Lower leg skin (tissue), 4 donors: ENCODE measurements at places on chromosomes 11 and 22. TPM values are rescaled to one million over a fixed set of nuclear protein-coding genes. Genes with fewer than 3 reads are reported as not detected.

Gene CNGA4
- not detected for total RNA-seq

Gene CASP12
- 1.1 TPM for total RNA-seq

Gene PHLDB1
- 69.0 TPM for total RNA-seq

Gene PHETA2
- 9.9 TPM for total RNA-seq

Gene ARHGAP1
- 56.4 TPM for total RNA-seq

Gene SCO2
- total RNA-seq: 1.5 TPM

Gene KDM4E
- not detected for total RNA-seq

Gene MMP1
- not detected for total RNA-seq

Gene EXPH5
- 160 TPM for total RNA-seq

Gene SLC22A8
- total RNA-seq: not detected

Gene SOX10
- total RNA-seq: 38.3 TPM

Gene MED19
- total RNA-seq: 24.0 TPM

Gene SGSM1
- total RNA-seq: 5.1 TPM

Gene GAL3ST1
- total RNA-seq: 0.61 TPM

Gene DUSP8
- total RNA-seq: 4.0 TPM

Gene RNF121
- 22.3 TPM for total RNA-seq

Gene SCGB1D4
- total RNA-seq: not detected

Gene OR52H1
- not detected for total RNA-seq
